Kasumi-1 (cell line): ENCODE measurements at places on chromosomes 13 and 19.

DNA sequence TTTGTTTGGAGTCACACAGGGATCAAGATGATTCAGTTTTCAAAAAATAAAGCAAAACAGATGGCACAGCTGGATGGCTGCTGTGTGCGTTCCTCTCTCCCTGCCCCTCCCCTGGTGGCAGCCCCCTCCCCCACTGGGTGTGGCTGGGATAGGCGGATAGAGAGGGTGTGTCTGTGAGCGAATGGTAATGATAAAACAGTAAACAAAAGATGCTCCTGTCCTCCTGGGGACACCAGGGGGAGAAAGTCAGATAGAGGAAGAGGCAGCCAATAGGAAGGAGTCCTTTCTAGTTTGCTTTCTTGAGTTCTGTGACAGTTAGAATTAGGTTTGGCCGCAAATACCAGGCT, 6.5 kb downstream of the TMEM255B start:
- no peak for DNase-seq

GRCh38 chr13:19587635-19588300, 26.4 kb upstream of the TPTE2 start:
- peak; percentile 38 for DNase-seq

GRCh38 chr13:27868641-27869435, 51.0 kb upstream of the PDX1 start:
- DNase-seq, result peak; percentile 4

GRCh38 chr13:78325585-78325984, 277.8 kb downstream of the POU4F1 start:
- no peak for DNase-seq

- peak; percentile 1 for DNase-seq
Observed at GRCh38 chr13:60933638-60934037, 482.0 kb downstream of the PCDH20 start.

GRCh38 chr13:44974056-44974793, 15.0 kb downstream of the NUFIP1 start:
- DNase-seq, result peak; percentile 76

DNA sequence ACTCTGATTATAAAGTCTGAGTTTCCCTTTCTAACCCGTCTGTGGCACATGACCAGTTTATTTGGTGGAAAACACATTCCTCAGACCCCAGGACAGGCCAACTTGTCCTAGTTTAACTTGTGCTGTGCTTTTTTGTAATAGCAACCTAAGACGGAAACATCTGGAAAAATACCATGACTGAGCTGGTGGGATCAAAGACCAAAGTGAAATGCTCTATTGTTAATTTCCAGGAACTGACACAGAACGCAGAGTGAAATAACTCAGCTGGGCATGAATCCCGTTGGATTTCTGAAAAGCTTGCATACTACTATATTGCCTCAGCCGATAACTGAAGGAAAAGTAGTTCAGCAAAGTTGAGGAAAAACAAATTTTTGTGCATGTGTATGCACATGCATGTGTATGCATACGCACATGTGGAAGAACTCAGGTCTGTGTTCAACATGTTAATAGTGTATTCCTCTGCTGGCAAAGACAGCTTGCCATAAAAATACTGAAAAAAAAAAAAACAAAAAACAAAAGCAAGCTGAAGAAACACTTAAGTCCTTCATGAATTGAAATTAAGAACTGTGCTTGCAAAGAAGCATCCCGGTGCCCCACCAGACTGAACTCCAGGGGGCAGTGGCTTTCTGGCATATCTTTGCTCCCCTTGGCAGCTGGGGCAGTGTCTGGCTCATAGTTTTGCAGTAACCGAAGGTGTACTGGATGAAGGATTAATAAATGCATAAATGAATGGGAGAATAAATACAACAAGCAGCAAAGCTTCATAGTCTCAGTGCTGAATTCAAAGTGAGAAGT, 187.8 kb downstream of the LHFPL6 start:
- peak; percentile 20 for DNase-seq

- no peak for DNase-seq
Observed at GRCh38 chr19:29660835-29661234, 4.4 kb upstream of the PLEKHF1 start.

DNA sequence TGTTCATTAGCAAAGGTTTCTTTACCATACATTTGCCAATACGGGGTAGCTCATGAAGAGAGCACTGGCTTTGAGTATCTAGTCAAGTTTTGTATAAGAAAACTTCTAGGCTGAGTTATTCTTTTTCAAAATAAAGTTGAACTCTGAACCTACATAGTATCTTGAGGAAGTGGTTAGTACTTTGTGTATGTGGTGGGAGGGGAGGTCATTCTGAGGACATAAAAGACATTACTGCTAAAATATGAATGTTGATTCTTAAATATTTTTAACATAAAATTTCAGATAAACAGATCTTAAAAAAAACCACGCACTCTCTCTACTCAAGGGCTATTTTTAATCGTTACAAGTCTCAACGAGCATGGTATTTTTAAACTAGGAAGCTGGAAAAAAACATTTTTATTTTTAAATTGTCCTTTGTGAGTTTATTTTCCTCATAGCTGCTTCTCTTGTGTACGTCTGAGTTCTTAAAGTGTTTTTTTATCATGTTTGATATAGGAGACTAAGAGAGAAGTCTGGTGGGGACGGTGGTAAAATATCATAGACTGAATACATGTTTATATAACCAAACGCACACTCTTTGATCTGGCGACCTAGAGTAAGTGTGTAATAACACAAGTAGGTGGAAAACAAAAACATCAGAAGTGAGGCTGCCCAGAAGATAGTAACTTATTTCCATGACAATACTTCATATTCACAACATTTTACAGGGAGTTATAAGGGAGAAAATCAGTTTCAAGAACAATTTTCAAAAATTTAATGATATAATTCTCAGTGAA, 118.0 kb upstream of the POSTN start:
- DNase-seq, result no peak

- no peak for DNase-seq
Observed at GRCh38 chr19:10685210-10685609, 16.0 kb upstream of the QTRT1 start.

DNA sequence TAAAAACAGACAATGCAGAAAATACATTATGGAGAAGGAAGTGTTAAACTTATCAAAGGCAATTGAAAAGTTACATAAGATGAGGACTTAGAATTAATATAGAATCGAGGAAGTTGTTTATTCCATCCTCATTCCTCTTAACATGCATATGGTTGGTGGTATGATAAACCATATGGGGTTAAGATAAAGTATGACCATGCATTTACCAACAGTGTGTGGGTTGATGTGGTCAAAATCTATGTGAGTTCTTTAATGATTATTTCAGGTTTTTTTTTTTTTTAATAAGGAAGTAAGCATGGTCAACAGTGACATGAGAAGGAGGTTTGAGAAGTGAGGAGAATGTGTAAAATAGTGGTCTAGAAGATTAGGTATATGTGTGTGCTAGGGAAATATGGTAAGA, 94.5 kb downstream of the TDRD3 start:
- DNase-seq, result no peak

DNA sequence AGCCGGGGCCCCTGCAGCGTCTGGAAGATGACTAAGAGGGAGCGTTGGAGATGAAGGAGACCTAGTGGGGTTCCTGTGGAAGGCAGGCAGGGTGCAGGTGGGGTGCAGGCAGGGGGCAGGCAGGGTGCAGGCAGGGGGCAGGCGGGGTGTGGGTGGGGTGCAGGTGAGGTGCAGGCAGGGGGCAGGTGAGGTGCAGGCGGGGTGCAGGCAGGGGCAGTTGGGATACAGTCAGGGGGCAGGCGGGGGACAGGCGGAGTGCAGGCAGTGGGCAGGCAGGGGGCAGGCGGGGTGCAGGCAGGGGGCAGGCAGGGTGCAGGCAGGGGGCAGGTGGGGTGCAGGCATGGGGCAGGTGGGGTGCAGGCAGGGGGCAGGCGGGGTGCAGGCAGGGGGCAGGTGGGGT, 142.8 kb downstream of the SOX1 start:
- no peak for DNase-seq

DNA sequence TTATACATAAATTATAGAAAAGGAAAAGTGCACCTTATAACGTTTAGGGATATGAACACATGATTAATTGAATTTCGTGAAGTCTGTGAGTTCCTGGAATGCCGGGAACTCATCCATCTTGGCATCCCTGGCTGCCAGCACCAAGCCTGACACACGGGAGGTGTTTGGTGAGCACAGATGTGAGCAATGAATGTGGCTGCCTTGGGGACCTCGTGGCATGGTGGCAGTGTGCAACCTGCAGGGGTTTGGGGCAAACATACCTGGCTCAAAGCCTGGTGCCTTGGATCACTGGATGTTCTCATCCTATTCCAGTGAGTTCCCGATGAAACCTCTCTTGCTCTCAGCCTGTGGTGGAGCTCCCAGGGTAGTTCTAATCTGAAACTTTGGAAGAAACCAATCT, 10.4 kb upstream of the MAP2K2 start:
- no peak for DNase-seq

DNA sequence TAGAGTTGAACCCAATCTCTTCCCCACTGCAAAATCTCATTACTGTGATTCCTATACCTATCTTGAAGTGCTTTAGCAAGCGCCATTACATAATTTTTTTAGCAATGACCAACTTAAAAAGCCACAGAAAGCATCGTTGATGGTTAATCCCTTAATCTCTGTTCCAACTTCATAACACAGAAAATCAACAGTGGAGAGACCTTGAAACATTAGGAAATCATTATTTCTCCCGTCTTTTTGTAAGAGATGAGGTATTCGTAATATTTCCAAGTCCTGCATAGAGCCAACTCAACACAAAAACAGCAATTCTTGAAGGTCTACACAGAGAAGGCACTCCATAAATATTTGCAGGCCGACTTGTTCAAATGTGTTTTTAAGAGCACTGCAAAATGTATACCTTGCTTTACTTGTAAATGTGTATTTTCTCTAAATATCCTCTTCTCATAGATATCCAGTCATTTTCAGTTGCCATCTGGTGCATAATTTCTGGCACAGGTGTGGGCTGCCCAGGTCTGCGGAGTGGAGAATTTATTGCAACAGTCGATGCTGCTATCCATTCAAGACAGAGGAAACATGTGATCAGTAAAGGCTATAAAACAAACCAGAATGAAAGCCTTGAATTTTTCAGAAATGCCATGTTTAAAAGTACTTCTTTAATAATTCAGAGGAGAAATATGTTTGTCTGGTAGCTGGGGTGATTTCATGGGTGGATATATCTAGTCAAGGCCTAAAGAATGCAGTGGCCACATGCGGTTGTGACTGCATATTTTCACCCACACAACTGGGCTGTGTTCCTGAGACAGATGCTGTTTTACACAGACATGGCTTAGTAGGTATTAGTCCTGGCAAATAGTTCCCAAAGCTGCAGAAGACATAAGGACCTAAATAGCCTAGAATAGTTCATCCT, 234.3 kb upstream of the STARD13 start:
- DNase-seq, result no peak

DNA sequence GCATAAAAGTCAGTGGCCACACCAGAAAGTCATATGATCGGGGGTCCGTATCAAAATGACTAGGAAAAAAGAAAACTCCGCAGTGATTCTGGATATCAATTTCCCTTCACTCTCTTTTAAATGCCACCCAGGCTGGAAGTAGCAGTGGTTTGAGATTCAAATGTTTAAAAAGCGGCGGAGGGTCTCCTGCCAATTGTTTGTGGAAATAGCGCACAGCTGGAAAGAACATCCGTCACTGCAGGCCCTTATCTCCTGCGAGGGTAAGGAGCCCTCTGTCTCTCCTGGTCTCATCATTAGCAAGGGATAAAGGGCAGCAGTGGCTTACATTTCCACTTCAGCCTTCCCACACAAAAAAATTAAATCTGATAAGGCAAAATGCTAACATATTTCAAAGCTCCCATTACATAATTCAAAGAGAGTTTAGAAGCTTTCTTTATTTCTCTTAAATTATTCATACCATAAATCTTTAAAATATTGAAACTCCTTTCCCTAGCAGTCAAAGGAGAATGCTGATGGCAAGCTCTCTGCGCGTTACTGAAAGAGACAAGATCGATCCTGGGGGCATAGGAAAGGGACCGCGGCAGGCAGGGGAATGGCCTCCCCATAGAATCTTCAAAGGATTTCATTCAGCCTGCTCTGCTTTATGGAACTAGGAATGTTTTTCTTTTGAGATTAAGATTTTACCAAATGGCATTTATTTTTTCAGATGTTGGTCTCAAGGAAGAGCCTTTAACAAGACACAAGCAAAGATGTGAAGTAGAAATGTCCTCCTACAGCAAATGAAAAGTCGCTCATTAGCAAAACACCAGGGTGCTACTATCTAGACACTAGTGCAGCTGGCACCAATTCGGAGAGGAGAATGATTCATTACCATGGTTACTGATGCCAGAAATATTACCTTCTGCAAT, 35.0 kb downstream of the AMER2 start:
- DNase-seq, result no peak

- DNase-seq, result no peak
Observed at GRCh38 chr19:28168557-28168956, 1044.4 kb downstream of the UQCRFS1 start.

GRCh38 chr19:46118136-46118535, 6.4 kb downstream of the IGFL3 start:
- DNase-seq, result no peak

- peak; percentile 81 for DNase-seq
Observed at GRCh38 chr19:32651729-32652140, 23.2 kb downstream of the ANKRD27 start.

DNA sequence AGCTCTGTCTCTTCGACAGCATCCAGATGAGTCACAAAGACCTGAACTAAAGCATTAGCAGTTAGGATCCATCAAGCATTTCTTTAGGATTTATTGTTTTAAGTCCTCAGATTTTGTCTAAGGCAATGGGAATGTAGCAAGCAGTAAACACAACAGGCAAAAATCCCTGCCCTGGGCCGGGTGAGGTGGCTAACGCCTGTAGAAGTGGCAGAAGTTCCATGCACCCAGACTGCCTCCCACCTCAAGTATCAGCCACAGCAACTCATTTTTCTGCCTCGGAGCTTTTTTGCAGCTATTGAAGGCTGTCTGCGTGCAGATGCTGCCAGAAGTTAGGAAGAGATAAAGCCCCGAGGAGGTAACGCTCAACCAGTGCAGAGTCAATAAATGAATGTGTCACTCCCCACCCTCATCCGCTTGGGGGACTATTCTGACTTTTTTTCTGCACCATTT, 47.1 kb upstream of the MRI1 start:
- DNase-seq, result no peak

GRCh38 chr13:59103004-59103768, 1060.5 kb downstream of the DIAPH3 start:
- DNase-seq, result no peak

DNA sequence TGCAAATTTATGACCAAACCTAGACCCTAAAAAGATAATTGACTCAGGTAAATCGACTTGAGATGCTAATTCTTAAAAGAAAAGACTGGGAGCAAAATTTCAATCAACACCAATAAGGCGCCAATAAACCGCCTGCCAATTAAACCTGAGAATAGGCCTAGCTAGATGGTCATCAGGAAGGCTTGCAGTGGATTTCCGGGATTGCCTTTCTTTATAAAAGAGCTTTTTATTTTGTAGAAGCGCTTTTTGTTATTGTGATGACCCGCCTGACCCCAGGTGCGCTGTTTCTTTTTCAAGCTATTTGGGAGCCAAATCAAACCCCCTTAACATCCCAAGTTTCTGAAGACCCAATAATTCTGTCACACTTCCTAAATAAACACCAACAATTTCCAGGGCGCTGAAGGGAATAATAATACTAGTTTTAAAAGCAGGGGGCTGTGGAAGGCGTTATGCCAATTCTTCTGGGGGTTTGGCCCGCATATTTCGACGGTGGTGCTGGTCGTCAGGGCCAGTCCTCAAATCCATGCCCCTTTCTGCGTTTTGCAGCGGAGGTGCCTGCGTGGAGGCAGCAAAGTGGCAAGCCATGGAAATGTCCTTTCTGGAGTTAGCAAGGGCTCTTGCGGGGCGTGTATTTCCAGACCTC, 2.9 kb upstream of the ZIC5 start:
- DNase-seq, result no peak
